ENCODE measurements at places on chromosomes 2 and 18.

GRCh38 chr2:174692256-174692919 is 71.9 kb downstream of the CHRNA1 start:
- H3K4me1 ChIP-seq, result peaks cover 14% of the 10 kb centered on the region
- H3K27ac ChIP-seq, result no peak overlapping the region
- DNase-seq, result no peak
- H3K4me3 ChIP-seq, result no peak overlapping the region

GRCh38 chr18:45690975-45691815 is 32.8 kb upstream of the SLC14A1 start:
- no peak overlapping the region for H3K4me3 ChIP-seq
- peaks cover 32% of the 10 kb centered on the region for H3K27me3 ChIP-seq
- peaks cover 42% of the 10 kb centered on the region for H3K4me1 ChIP-seq
- no peak overlapping the region for H3K27ac ChIP-seq

DNA sequence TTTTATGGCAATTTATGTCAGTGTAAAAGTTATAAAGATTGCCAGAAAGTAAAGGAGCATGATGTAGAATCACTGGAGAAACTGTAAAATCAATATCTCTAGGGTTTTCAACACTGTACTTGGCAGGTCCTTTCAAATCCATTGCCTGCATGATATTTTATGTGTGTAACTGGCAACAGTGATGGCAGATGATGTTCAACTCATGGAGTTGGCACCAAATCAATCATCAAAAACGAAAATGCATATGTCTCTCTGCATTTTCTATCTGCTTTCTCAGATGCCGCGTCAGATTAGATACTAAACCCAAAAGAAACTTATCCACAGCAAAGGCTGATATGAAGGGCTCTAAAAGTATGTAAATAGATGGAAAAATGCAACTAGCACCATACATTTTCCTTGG is 1395.5 kb upstream of the PIK3C3 start:
- no peak overlapping the region for H3K4me3 ChIP-seq
- no peaks in the 10 kb centered on the region for H3K36me3 ChIP-seq
- no peaks in the 10 kb centered on the region for H3K27me3 ChIP-seq
- H3K27ac ChIP-seq, result no peak overlapping the region
- DNase-seq, result no peak
- H3K4me1 ChIP-seq, result no peaks in the 10 kb centered on the region

DNA sequence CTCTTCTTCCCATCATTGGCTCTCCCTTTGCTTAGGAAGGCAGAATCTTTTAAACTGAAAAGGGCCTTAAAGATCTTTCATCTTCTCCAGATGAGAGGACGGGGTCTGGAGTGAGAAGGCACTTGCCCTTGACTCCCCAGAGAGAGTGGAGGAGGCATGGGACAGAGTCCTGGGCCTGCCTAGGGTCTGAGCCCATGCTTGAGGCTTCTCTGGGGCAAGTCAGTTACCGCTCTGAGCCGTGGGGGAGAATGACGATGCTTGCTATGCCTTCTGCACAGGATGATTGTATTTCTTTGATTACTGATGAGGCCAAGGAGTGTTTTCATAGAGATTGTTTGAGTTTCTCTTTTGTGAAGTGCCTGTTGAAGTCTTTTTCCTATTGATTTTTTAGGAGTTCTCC is 921 bp downstream of the PLB1 start:
- peaks cover 20% of the 10 kb centered on the region for H3K27me3 ChIP-seq
- no peak for DNase-seq
- no peak overlapping the region for H3K27ac ChIP-seq

- peaks cover 2% of the 10 kb centered on the region for H3K4me1 ChIP-seq
- no peaks in the 10 kb centered on the region for H3K36me3 ChIP-seq
- H3K4me3 ChIP-seq, result no peak overlapping the region
- peaks cover 2% of the 10 kb centered on the region for H3K27me3 ChIP-seq
- H3K27ac ChIP-seq, result no peak overlapping the region
Observed at GRCh38 chr2:205717999-205718398, 35.7 kb downstream of the NRP2 start.

DNA sequence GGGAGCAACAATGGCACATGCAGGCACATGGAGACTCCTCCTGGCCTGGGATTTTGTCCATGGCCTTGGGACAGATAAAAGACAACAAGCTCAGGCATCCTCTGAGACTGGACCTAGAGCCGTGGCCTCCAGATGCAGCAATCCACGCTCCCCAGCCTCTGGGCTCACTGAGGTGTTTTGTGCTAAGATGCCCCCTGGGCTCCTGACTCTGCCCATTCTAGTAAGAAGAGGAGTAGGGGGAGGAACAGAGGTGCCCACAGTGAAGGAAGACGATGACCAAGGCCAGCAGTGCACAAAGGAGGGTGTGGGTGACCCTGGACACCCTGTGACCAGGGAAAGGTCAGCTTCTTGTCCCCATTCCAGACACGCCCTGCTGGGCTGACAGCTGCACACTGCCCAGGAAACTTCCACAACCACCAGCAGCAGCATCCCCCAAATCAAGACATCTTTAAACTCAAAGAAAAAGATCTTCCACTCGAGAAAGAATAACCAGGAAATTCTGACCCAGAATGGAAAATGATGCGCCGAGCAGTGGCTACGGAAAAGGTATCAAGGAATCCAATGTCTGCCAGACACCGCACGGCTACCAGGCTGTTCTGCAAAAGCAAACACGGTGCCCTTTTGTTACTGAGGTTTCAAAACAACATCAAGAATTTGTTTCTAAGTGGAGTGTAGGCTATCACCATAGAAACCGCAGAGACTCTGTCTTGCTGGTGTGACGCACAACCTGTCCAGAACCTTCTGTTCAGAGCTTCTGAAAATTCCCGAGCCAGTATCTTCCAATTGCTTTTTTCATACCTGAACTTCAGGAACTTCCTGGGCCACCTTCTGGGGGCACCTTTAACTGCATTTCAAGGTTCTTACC is 65.5 kb downstream of the ZNF516 start:
- H3K27me3 ChIP-seq, result no peaks in the 10 kb centered on the region
- H3K4me3 ChIP-seq, result no peak overlapping the region
- no peaks in the 10 kb centered on the region for H3K4me1 ChIP-seq
- no peak overlapping the region for H3K27ac ChIP-seq

DNA sequence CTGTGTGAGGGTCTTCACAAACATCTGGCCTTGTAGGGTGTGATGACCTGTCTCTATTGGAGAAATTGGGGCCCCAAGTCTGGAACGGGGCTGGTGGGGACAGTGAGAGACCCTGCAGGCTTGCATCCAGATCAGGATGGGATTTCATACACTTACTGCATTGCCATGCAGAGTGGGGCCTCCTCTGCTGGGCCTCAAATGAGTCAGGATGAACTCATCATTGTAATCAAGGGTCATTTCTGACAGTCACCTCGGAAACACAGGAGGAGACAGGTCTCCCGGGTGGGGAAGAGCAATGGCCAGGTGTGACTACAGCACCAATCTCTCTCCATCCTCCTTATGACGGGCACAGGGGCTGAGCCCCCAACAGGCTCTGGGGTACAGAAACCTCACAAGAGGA is 48.1 kb upstream of the GALR1 start:
- H3K36me3 ChIP-seq, result no peaks in the 10 kb centered on the region
- no peak for DNase-seq
- no peaks in the 10 kb centered on the region for H3K4me1 ChIP-seq
- H3K4me3 ChIP-seq, result no peak overlapping the region
- no peak overlapping the region for H3K27ac ChIP-seq

GRCh38 chr2:142989273-142990204 is 112.1 kb downstream of the KYNU start:
- no peak overlapping the region for H3K4me3 ChIP-seq
- no peaks in the 10 kb centered on the region for H3K4me1 ChIP-seq
- H3K36me3 ChIP-seq, result no peaks in the 10 kb centered on the region
- H3K27me3 ChIP-seq, result peaks cover 20% of the 10 kb centered on the region
- no peak for DNase-seq
- no peak overlapping the region for H3K27ac ChIP-seq

- H3K36me3 ChIP-seq, result no peaks in the 10 kb centered on the region
- no peak overlapping the region for H3K27ac ChIP-seq
- H3K27me3 ChIP-seq, result peaks cover 8% of the 10 kb centered on the region
- peaks cover 11% of the 10 kb centered on the region for H3K4me1 ChIP-seq
Observed at GRCh38 chr18:3485153-3486149, 35.5 kb downstream of the TGIF1 start.

DNA sequence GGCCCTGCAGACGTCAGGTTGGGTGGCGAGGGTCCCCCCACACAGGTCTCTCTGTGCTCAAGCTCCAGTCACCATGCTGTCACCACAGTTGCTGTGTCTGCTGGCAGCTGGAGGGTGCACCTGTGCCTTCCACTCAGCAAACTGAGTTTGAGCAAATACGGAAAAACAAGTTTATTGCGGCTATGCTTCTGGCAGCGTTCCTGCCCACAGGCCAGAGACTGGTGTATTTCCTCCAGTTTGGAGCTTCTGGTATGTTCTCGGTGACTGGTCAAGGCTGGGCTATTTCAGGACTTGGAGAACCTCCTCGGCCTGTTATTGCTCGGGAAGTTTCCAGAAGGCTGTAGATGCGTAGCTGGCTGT is 132.6 kb downstream of the SEPTIN10 start:
- DNase-seq, result no peak
- H3K27me3 ChIP-seq, result peaks cover 19% of the 10 kb centered on the region
- H3K36me3 ChIP-seq, result no peaks in the 10 kb centered on the region
- no peak overlapping the region for H3K27ac ChIP-seq
- H3K4me3 ChIP-seq, result no peak overlapping the region

- DNase-seq, result no peak
- H3K27me3 ChIP-seq, result no peaks in the 10 kb centered on the region
- H3K36me3 ChIP-seq, result no peaks in the 10 kb centered on the region
- H3K4me3 ChIP-seq, result no peak overlapping the region
- peaks cover 10% of the 10 kb centered on the region for H3K4me1 ChIP-seq
Observed at GRCh38 chr2:30217644-30218337, 13.5 kb upstream of the LBH start.

DNA sequence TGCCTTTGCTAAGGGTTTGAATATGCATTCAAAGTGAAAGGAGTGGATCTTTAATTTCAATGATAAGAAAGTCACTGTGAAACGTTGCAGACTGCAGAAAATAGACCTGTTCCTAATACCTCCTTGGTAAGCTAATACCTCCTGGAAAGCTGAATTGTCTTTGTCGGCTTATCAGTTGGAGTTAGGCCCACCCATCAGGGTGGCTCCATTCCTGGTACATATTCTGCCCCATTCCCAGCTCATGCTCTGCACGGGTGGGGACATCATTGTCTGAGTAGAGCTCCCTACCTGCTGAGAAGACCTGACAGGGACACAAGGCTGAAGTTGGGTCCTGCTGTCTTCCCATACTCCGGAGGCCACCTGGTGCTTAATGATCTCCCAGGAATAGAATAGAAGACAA is 203.3 kb downstream of the EN1 start:
- H3K36me3 ChIP-seq, result no peaks in the 10 kb centered on the region
- no peaks in the 10 kb centered on the region for H3K4me1 ChIP-seq
- no peak for DNase-seq
- no peak overlapping the region for H3K4me3 ChIP-seq

DNA sequence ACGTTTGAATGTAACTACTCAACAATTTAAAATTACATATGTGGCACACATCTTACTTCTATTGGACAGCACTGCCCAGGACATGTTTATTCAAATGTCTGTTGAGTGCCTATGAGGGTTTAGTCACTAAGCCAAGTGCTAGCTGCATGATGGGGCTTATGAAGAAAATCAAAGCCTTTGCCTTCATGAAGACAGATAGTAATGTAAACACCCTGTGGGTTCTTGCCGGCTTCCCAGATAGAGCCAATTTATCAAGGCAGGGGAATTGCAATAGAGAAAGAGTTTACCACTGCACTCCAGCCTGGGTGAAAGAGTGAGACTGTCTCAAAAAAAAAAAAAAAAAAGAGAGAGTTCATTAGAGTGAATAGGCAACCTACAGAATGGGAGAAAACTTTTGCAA is 43.7 kb upstream of the NEB start:
- H3K27ac ChIP-seq, result no peak overlapping the region
- no peaks in the 10 kb centered on the region for H3K4me1 ChIP-seq
- H3K36me3 ChIP-seq, result peaks cover 43% of the 10 kb centered on the region
- no peak overlapping the region for H3K4me3 ChIP-seq
- no peak for DNase-seq
